ENCODE measurements at places on chromosomes 1 and 21. TPM values are rescaled to one million over a fixed set of nuclear protein-coding genes. Genes with fewer than 3 reads are reported as not detected.
A peak's percentile ranks its signal among the peaks of the same experiment; 100 is the strongest.

DNA sequence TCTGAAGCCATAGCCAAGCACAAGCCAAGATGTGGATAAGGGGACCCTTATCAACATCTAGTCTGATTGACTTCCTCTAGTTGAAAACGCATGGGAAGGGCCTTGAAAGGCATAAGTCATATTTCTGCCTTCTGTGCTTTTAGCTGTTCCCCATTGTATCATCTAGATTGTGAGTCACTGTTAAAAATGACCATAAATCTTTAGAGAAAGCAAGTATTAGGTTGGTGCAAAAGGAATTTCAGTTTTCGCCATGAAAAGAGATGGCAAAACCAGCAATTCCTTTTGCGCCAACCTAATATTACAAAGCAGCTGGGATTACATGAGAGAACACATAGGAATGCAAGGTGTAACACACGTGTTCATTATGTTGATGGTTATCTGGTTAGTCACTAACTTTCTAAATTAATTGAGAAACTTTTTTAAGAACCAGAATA is 63.6 kb downstream of the CLIC6 start:
- no peak for DNase-seq

GRCh38 chr21:42216726-42217572 is 2.0 kb upstream of the ABCG1 start:
- DNase-seq = no peak

DNA sequence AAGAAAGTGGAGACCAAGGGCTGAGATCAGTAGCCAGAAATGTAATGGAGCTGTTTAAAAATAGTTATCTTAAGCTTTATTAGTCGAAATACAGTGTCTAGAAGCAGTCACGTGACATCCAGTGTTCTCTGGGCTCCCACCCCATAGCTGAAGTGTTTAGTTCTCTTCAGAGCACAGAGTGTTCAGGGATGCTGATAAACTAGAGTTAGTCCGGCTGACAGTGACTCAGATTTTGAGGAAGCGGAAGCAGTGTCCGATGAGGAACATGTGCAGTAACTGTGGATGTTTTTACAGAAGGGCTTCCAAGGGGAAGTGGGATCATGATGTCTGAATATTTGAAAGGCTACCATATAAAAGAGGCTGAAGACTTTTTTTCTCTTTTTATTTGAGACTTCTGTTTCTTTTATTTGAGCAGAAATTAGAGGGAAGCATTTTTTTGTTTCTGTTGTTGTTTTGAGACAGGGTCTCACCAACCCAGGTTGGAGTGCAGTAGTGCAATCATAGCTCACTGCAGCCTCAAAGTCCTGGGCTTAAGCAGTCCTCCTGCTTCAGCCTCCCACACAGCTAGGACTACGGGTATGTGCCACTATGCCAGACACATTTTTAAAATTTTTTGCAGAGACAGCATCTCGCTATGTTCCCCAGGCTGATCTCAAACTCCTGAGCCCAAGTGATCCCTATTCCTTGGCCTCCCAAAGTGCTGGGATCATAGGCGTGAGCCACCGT is 124.2 kb downstream of the GALNT2 start:
- DNase-seq = peak; percentile 89

DNA sequence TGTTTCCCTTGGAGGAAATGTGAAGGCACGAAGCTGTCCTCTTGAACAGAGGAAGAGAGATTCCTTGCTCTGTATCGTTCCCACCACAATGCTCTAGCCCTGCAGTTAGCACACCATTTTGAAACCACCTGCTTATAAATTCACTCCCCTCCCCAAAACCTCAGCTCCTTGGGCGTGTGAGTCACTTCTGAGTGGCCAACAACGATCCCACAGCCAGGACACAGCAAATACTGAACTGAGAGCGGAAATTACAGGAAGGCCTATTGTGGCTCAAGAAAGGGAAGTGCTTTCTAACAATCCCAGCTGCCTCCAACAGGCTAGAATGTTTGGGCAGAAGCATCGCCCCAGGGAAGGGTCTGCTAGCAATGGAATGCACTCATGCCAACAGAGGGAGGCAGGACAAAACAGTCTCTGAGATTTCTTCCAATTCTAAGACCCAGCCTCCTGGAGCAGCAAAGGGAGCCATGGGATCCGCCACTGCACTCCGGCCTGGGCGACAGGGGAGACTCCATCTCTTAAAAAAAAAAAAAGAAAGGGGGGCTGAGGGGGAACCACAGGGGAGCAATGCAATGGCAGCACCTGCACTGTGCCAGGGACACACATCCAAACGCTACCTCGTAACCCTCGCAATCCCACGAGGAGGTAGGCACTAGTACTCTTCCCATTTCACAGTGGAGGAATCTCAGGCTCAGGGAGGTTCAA is 1.9 kb downstream of the TMEM53 start:
- DNase-seq = peak; percentile 91

DNA sequence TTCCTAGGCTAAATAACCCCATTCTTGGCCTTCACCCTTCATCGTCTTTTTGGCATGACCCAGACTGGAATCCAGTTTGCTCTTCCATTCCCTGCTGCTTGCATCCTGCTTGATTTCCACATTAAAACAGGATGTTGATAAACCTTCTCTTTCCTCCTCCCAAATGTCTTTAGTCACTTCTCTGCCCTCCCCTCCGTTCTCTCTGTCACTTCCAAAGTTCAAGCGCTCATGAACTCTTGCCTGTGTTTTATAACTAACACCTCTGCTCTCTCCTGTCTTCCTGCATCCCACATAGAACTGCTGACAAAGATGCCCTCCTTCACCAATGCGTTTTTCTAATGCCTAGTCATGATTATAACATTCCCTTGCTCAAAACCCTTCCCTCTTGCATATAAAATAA is 65.6 kb upstream of the SLC44A3 start:
- DNase-seq = no peak

GRCh38 chr21:45543371-45543709 is 1.1 kb upstream of the SLC19A1 start:
- DNase-seq = no peak

DNA sequence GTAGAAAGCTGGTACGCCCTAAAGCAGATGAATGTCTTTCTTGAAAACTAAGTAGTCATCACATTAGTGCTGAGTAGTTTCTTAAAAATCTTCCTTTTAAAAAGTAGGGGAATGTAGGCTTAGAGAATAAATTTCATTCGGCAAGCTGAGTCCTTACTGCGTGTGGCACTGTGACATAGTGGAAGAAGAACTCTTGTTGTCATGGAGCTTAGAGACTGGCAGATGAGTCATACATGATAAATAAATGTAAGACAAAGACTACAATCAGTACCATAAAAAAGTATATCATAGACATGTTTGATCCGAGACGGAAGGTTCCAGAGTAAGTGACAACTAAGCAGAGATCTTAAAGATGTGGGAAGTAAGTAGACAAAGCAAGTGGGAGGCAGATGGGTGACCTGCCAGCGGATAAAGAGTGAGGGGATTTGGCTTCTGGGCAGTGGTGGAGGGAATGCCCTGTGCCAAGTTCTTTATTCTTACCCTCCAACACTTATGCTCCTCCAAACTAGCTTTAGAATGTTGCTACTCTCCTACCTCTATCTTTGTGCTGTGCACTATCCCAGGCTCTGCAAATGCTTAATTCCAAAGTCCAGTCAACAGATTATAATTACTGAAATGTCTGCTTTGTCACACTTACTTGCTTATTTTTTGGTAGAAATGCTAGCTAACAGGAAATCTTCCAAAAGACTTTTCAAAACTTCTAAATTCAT is 608.5 kb upstream of the USP24 start:
- DNase-seq = no peak

DNA sequence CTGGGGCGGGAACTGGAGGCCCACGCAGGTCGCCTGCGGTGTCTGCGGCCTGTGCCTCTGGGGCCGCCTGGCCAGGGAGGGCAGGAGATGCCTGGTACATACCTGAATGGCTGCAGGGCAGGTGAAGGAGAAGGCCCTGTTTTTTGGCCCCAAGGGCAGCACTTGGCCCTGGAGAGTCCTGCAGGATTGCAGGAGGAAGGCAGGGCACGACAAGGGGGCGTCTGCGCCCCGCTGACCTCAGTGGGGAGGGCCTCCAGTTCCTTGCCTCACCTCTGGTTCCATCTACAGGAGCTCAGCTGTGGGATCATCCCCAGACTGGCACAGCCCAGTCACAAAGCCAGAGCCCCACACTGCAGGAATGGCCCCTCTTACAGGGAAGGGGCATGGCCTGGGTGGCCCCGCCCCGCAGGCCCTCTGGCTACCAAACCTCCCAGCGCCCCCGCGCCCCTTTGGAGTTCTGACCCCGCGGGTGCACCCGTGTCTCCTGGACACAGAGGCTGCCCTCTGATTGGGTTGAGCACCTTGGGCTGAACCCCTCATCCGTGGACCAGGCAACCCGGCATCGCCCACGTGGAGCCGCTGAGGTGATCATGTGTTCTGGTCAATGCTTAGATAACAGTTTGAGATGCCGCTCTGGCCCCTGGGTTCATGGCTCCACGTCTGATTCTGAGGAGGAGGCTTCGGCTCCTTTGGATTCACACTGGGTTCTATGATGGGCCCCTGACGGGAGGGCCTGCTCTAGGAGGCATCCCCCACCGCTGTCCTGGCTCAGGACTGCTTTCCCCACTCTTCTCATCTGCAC is 1.3 kb upstream of the PEX10 start:
- DNase-seq = no peak

GRCh38 chr1:169890761-169891538 is 2.7 kb downstream of the SCYL3 start:
- peak; percentile 65 for DNase-seq

DNA sequence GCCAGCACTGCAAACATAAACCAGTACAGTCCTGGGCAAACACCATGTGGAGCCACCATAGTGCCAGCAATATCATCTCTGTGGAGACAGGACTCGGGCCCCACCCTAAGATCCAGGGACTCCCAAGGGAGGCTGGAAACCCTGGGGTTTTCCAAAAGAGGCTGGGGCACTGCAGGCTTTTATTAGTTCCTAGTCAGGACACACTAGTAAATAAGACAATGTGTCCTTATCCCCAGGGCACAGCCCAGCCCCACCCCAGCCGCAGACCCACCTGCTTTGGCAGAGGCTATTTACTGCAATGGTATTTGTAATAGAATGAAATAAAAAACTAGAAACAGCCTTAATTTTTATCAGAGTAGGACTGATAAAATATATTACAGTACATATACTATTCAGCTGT is 486 bp upstream of the GJB3 start:
- DNase-seq = no peak

- DNase-seq = no peak
Measured at GRCh38 chr1:229905652-229906051, 161.4 kb upstream of the GALNT2 start.

DNA sequence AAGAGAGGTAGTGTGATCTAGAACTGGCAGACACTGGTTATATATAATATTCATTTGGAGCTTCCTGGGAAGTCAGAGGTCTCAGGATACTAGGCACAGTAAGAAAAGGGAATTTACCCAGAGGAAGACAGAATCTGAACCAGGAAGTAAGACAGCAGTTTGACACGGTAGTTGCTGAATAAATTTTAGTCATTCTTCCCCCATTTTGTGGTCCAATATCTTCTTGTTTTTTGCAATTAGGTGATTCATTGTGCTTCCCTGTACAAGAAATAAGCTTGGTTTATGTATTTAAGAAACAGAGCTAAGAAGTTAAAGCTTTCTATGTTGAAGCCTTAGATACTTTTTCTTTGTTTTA is 1.3 kb downstream of the TMEM167B start:
- DNase-seq = peak; percentile 37

GRCh38 chr1:235892202-235892601 is 25.5 kb upstream of the LYST start:
- no peak for DNase-seq

DNA sequence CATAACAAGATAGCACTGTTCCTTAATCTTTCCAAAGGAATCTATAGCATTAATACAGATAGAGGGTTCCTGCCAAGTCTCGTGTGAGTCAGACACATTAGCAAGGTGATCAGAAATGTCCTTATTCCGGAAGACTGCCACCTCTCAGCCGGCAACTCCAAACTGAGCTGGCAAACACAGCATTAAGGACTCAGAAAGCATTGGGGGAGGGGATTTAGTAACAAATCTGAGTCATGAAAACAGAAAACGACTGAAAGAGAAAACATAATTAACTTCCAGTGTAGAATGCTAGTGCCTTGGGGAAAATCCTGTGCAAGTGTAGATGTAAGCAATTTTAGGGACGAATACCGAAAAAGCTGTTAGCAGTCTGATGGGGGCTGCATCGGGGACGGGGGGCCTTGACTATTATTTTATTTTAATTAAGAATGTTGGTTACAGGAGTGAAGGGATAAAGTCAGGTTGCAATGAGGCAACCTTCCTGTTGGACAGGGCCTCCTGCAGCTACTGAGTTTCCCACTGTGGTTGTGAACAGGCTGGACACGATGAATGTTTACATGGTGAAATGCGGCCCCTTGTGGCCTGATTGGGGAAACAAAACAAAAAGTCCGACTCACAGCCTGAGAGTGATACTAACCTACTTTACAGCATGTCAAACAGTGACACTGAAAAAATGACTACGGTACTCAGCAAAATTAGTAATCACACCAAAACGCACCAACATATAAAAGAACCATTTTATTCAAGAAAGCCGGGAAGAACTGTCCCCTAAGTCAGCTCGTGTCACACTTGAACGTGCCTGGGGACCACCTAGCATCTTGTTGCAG is 20.7 kb downstream of the MIS18A start:
- peak; percentile 41 for DNase-seq

The UBAP2L gene
- total RNA-seq = 83.2 TPM

The RHOU gene
- 0.54 TPM for total RNA-seq

The ADORA3 gene
- total RNA-seq = 0.54 TPM

The CFAP74 gene
- total RNA-seq = not detected

The ADAMTS5 gene
- total RNA-seq = under 0.01 TPM
